Left renal cortex interstitium (tissue), 4 donors: ENCODE measurements at places on chromosomes 12 and 14. TPM values are rescaled to one million over a fixed set of nuclear protein-coding genes. Genes with fewer than 3 reads are reported as not detected.

GRCh38 chr12:6542209-6543009 is 8.1 kb downstream of the GAPDH start:
- no peak for DNase-seq

- DNase-seq: no peak
These were observed 4.4 kb upstream of the SHMT2 start for GRCh38 chr12:57224973-57225679.

- DNase-seq: no peak
These were observed 132.2 kb upstream of the NUDT4 start for GRCh38 chr12:93245543-93245942.

- DNase-seq: no peak
These were observed 42.7 kb downstream of the ALX1 start for GRCh38 chr12:85322715-85323114.

DNA sequence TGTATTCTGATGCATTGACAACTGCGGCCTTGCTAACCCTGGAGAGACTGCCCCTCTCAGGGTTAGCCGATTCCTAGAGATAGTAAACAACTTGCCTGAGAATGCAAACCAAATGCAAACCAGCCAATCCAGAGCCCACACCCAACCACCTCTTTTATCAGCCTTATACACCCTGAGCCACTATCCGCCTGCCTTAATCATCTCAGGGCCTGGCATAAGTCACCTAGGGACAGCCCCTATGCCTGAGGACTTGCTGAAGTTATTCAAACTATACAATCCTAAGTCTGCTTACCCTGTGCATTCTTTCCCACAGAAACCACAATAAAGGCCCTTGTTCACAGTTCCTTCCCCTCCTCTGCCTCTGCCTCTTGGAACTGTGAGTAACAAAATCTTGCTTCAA is 177.2 kb downstream of the KCNA5 start:
- no peak for DNase-seq

- no peak for DNase-seq
These were observed 8.5 kb upstream of the DIO3 start for GRCh38 chr14:101552786-101553231.

- DNase-seq: no peak
These were observed 938 bp downstream of the RALGAPA1 start for GRCh38 chr14:35808076-35808637.

- DNase-seq: no peak
These were observed 31.1 kb upstream of the MAP1LC3B2 start for GRCh38 chr12:116528065-116528464.

GRCh38 chr14:96808619-96809406 is 11.6 kb downstream of the VRK1 start:
- DNase-seq: no peak

- peak; percentile 56 for DNase-seq
These were observed 1.5 kb upstream of the ZBTB42 start for GRCh38 chr14:104799244-104800014.

GRCh38 chr14:51185180-51185579 is 54.9 kb upstream of the TMX1 start:
- DNase-seq: no peak

DNA sequence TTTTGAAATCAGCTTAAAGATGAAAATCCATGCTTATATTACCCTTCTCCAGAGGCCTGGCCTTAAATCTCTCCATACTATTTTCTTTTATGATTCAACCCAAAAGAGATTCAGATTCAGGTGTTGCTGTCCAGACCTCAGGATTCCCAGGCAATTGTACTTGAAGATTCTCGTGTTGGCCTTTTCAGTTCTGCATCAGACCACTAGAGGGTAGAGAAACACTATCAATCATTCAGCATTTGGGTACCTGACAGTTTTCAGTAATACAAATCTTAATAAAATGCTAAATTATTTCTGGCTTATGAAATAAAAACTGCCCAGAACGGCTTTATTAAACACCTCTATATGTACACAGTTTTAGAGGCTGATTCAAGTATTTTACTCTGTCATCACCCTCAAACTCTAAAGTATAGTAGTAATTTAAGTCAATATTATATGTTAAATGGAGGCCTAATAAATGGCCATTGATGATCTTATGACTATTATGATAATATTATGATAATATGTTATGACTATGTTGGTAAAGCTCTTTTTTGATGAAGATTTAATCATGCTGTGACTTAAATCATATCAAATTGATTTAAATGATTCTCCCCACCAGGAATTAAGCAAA is 301.1 kb downstream of the DUSP6 start:
- no peak for DNase-seq

DNA sequence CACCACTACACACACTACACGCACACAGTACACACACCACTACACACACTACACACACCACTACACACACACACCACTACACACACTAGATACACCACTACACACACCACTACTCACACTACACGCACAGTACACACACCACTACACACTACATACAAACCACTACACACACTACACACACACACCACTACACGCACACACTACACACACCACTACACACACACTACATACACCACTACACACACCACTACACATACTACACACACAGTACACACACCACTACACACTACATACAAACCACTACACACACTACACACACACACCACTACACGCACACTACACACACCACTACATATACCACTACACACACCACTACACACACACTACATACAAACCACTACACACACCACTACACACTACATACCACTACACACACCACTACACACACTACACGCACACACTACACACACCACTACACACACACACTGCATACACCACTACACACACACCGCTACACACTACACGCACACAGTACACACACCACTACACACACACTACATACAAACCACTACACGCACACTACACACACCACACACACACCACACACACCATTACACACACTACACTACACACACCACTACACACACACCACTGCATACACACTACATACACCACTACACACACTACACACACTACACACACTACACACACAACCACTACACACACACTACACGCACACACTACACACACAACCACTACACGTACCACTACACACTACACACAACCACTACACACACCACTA is 11.7 kb downstream of the NOC4L start:
- no peak for DNase-seq

DNA sequence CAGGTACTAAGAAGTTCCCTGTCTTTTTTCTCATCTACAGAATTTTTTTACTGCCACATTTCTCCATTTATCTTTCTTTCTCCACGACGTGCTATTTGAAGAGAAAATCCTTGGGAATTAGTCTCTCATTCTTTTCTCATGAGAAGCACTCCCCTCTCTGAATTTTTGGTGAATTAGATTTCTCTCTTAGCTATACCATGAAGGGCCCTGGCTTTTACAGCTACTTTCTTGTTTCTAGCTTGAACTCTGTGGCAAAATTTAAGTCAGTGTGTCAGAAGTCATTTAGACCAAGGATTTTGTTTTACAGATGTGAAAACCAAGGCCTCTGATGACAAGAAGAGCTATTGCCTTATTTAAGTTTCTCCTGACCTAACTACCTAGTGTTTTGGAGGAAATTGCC is 213.1 kb downstream of the AEBP2 start:
- no peak for DNase-seq

Gene KRT80
- polyA plus RNA-seq: 1.0 TPM
